ENCODE measurements at places on chromosomes 5 and 9. TPM values are rescaled to one million over a fixed set of nuclear protein-coding genes. Genes with fewer than 3 reads are reported as not detected.

KLF4 gene
- total RNA-seq: 28.7 TPM

EFNA5 gene
- total RNA-seq: not detected

CCDC180 gene
- 0.11 TPM for total RNA-seq

C5orf52 gene
- total RNA-seq: not detected

MRPL50 gene
- 5.8 TPM for total RNA-seq

DNA sequence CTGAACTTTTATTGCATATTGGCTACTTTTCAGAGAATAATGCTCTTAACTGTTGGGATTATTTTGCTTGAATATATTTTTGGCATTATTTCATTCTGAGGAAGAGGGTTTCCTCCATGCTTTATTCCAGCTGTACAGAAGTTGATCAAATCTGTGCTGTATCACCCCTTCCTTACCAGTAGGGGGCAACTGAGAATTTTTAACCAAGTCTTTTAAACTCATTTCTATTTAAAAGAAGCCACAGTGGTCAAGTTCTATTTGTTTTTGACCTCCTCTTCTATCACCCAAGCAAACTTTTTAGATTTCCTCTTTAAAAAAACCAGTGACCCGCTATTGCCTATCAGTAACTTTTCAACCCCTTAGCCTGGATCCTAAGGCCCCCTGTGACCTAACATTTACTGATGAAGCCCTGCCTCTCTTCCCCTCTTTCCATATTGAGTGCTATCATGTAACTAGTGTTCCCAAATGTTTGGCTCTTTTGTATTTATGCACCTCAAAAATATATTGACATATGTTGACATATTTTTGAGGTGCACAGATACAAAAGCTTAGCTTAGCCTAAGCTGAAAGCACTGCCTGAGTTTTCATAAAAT, 80.6 kb downstream of the FBXO4 start:
- DNase-seq: peak; percentile 49

DNA sequence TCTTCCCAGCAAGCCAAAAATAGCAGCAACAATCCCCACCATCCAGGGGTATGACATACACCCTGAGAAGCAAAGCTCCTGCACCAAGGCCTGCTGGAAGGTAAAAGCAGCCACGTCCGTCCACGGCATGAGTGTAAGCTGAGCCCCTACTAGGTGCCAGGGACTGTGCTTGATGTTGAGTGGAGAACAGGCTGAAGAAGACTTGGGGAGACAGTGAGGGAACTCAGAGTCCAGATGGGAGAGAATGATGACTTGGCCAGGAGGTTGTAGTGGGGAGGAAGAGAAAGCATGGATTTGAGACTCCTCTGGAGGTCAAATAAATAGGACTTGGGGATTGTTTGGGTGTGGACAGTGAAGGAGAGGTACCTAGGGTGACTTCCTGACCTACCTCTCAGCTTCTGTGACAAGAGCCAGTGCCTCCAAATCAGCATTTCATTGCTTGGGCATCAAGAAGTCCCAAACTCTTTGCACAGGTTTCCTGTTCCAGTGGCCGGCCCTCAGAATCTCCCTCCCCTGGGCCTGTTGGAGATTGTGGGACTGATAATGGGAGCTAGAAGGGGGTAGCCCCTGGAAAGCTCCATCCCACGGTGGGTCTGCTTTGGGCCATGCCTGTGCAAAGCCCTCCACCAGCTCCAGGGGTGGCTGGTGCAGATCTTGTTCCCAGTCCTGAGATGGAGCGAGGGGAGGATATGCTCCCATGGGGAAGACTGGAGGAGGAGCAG, 58.3 kb upstream of the ADAMTS2 start:
- no peak for DNase-seq

- peak; percentile 6 for DNase-seq
Measured at GRCh38 chr5:59483971-59484472, 409.5 kb downstream of the PDE4D start.

DNA sequence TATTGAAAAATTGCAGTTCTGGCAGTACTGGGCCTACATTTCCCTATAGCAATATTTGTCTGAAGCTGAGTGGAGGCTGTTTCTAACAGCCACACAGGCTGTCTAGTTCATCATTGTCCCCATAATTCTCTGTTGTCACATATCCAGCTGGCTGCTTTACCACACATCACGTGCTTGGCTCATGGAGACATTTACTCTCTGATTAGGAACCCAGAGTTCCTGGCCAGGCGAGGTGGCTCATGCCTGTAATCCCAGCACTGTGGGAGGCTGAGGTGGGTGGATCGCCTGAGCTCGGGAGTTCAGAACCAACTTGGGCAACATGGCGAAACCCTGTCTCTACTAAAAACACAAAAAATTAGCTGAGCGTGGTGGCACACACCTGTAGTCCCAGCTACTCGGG, 81.4 kb downstream of the PGM5 start:
- no peak for DNase-seq

- DNase-seq: no peak
Measured at GRCh38 chr9:130891688-130892476, 4.7 kb downstream of the QRFP start.

DNA sequence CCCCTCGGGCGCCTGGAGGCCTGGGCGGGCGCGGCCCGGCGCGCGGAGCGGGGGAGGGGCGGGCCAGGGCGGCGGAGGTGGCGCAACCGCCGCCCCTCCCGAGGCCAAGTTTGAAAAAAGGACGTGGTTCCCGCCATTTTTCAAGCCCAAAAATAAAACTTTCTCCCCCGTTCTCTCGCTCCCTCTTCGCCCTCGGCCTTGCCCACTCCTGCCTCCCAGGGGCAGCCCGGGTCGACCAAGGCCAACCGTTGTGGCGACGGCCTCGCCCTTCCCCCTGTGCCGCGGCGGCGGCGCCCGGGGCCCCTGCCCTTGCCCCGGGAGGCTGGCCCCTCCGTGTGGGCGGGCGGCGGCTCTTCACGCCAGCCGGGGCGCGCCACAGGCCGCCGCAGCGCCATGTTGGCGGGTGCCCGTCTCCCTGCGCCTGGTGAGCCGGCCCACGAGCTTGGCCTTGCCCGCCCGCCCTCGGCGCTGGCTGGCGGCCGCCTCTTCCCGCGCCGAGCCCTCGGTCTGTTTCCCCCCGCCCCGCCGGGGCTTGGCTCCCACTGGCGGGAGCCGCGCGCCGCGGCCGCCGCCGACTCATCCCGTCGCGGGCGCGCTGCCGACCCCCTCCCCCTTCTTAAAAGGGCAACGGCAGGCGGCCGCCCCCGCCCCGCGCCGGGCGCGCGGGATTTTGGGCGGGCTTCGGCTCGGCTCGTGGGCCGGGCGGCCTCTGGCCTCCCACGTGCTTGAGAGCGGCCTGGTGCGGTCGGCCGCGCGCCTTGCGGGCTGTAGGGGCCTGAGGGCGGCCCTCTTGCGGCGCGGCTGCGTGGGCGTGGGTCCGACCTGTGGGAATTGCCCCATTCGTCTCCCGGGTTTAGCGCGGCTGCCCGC, 1.3 kb downstream of the ANP32B start:
- DNase-seq: peak; percentile 90

Data from GM23248 (cell line).